ENCODE measurements at places on chromosomes 2 and 18. TPM values are rescaled to one million over a fixed set of nuclear protein-coding genes. Genes with fewer than 3 reads are reported as not detected.
A peak's percentile ranks its signal among the peaks of the same experiment; 100 is the strongest.

CYS1 gene
- total RNA-seq: 0.13 TPM

NPHP1 gene
- total RNA-seq: 4.8 TPM

CHRNG gene
- 0.83 TPM for total RNA-seq

SCN7A gene
- 0.06 TPM for total RNA-seq

TUBA3E gene
- not detected for total RNA-seq

UBE2E3 gene
- total RNA-seq: 181 TPM

GRCh38 chr2:217118559-217119284, 258.9 kb upstream of the TNP1 start:
- no peak for DNase-seq

DNA sequence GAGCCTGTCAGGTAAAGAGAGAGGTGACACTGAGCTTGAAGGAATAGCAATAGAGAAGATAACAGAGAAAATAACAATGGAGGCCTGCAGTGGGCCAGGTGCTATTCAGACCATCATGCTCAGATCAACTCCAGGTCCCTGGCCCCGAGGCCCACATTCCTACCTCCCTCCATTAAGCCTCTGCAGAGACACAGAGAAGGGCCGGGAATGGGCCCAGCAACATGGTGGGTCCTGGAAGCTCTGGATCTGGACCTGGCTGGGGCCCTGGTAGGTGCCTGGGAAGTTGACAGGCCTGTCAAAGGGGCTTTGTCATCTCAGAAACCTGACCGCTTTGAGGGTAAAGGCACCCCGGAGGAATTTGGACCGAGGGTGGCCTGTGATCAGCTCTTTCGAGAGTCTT, 159.7 kb upstream of the GLI2 start:
- no peak for DNase-seq

DNA sequence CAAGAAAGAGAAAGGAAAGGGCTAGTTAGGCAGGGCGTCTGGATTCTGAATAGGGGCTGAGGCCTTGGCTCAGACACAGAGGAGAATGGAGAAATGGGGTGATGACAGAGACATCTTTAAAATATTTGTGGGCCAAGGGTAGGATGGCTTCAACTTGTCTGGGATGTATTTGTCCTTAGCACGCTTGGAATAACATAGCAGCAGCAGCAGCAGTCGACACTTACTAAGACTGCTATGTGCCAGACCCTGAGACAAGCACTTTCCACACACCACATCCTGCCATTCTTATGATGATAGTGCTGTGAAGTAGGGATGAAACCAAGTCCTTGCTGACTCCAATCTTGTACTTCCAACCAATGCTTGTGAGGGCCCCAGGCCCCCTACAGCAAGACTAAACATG, 2.6 kb downstream of the IL1RL1 start:
- no peak for DNase-seq

GRCh38 chr2:227407591-227408151, 19.9 kb upstream of the SCYGR1 start:
- peak; percentile 41 for DNase-seq

GRCh38 chr2:229521576-229521975, 192.8 kb downstream of the DNER start:
- no peak for DNase-seq

DNA sequence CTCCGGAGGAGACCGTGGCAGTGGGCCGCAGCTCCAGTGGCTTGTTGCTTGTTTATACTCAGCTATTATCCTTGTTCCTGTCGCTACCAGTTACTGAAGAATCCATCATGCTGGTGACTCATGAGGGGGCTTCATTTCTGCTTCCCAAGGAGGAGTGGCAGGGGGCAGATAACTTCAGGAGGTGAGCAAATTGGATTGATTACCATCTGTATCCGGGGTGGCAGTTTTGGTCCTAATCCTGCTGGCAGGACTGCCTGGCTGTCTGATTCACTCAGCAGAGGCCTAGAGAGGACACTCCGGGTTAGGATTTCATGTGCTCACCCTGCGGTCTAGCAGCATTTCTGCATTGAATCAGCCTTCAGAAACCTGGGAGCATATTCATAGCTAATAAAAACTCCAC, 230.0 kb downstream of the ACTR3 start:
- DNase-seq: no peak

DNA sequence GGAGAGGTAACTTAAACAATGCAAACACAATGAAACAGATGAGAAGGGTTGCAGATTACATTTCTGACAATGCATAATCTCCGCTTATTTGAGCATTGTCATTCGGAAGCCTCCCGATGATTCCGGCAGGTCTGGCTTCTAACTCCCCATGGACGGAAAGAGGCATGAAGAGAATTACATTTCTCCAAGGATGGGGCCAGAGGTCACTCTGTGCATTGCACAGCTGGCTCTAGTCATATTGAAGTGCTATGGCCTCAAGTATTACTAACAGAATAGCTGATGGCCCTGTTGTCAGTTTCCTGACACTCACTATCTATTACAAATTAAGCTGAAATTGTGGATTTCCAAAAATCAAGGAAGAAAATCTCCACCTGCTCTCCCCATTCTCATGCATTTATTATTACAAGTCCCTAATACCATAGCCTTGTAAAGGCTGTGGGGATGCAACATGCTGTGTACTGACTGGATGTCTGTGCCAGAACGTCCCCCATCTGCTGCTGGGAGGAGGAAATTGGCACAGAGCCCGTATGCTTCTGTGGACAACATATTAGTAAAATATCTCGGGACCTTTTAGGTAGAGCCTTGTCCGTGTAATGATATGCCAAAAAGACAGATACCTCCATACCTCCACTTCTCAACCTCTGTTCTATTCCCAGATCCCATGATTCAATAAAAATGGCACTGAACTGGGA, 168.1 kb downstream of the SETBP1 start:
- no peak for DNase-seq

- no peak for DNase-seq
Observed at GRCh38 chr18:76051396-76052226, 443.4 kb downstream of the ZNF516 start.

DNA sequence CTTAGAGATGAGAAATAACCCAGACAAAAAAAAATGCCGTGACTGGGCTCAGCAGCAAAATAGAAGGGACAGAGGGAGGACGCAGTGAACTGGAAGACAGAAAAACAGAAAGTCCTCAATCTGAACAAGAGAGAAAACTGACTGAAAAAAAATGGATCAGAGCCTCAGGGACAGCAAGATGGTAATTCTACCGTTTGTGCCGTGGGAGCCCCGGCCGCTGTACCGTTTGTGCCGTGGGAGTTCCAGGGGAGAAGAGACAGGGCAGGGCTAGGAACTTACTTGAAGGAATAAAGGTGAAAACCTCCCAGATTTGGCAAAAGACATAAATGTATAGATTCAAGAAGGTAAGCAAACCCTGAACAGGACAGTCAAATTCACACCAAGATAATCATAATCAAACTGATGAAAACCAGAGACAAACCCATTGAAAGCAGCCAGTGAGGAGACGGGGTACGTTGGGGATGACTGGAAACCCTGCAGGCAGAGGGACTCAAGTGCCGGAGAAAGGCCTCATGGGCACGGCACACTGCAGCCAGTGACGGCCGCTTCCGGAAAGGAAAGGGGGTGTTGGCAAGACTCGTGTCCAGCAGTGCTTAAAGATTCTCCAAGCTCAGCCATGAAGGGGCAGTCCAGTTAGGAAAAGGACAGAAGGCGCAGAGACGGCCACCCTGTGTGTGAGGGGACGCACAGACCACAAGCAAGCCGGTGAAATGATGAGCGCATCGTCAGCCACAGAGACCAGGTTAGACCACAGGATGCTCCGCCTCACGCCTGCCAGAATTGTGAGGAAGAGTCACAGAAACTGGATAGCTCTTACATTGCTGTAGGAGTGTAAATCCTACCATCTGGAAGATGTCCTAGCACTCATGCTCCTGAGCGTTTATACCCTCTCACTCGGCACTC, 40.0 kb upstream of the NFATC1 start:
- DNase-seq: no peak
